ENCODE measurements at places on chromosomes 1 and 21.

DNA sequence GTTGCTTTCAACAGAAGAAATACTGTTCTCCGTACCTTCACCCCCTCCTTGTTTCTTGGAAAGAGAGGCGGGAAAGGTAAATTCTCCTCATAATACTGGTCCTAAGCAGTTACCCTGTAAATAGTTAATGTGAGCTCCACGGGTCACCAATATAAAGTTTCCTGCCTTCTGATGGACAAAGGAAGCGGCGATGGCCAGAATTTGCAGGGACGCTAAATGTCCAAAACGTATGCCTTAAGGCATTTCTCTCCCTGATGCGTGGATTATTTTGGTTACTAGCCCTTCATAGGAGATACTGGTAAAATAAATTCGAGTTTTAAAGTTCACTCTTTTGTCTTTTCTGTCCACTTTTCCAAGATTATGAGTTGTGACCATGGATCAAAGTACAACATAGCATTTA, 898 bp upstream of the PTGS2 start:
- DNase-seq = no peak

- no peak for DNase-seq
Measured at GRCh38 chr1:205013683-205014367, 29.2 kb upstream of the CNTN2 start.

DNA sequence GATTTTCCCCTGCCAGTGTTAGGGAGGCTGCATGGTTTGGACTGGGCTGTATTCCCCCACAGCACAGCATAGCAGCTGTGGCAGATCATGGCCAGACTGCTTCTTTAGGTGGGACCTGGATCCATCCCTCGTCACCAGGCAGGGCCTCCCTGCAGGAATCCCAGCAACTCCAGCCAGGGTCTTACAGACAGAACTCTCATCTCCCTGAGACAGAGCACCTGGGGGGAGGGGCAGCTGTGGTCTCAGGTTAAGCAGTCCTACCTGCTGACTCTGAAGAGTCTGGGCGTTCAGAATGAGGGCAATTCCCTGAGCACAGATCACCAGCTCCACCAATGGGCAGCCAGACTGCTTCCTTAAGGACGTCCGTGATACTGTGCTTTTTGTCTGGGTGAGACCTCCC, 47.9 kb upstream of the C1orf115 start:
- DNase-seq = no peak

DNA sequence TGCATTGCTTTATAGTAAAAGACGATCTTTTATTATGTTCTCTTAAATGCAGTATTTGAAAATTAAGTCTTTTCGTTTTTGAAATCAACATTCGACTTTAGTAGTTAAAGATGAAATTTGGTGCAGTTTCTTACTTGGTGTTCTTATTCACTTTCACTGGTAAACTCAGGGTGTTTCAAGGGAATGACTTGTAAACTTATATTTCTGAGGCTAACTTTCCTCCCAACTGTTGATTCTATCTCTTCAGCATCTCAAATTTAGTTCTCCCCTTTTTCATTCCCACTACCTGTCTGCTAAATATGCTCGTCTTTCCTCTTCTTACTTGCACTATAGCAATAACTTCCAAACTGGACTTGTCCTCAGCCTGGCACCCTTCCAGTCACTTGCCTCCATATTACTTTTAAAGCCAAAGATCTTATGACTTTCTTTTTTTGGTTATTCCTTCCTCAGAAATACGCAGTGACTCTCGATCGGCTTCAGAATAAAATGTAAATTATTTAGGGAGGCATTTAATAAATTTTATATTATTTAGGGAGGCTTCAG, 988 bp downstream of the SLC35A3 start:
- no peak for DNase-seq

DNA sequence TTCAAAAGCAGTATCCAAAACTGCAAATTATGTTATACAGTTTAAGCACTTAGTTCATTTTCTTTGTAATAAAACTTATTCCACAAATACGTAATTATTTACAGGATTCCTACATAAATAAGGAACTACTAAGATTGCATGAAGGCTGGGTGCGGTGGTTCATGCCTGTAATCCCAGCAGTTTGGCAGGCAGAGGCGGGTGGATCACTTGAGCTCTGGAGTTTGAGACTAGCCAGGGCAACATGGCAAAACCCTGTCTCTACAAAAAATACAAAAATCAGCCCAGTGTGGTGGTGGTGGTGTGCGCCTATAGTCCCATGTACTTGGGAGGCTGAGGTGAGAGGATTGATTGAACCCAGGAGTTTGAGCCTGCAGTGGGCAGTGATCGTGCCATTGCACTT, 69.3 kb downstream of the POU2F1 start:
- DNase-seq = no peak

DNA sequence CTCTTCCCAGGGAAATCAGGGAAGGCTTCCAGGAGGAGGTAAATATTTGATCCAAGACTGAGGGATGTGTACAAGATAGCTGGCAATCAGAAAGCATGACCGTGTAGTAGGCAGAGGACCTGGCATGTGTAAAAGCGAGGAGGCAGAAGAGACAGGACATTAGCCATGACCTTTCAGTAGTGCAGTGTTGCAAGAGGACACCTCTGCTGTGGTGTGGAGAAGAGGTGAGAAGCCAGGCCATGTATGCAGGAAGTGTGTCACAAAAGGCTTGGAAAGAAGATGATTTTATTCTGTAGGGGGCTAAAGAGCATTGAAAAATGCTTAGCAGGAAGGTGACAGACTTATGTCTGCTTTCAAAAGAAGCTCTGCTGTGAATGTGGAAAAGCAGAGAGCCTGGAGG, 381.0 kb downstream of the ZP4 start:
- DNase-seq = no peak

GRCh38 chr1:61782771-61783170, 40.5 kb downstream of the PATJ start:
- DNase-seq = peak; percentile 41

DNA sequence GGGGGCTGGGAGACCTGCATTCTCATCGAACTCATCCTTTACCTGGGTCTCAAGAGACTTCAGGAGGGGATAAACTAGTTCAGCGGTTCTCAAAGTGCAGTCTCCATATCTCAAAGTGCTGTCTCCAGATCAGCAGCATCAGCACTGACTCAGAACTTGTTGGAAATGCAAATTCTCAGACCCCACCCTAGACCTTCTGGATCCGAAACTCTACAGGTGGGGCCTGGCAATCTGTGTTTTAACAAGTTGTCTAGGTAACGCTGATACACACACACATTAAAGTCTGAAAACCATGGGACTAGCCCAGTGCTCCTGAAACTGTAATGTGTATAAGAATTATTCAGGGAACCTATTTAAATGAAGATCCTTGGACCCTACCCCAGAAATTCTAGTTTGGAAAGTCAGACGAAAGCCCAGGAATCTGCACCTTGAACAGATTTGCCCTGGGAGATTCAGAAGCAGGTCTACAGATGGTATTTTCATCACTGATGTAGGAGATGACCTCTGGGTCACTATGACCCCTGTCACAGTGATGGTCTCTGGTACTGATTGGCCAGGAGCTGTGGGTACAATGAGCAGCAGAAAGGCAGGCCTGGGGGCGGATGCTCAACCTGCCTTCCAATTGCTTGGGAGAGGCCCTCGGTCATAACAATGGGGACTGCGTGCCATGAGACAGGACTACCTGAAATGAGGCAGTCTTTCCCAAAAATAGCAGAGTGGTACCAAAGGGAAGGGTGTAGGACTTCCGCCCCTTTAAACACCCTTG, 127.2 kb downstream of the FAM78B start:
- no peak for DNase-seq

DNA sequence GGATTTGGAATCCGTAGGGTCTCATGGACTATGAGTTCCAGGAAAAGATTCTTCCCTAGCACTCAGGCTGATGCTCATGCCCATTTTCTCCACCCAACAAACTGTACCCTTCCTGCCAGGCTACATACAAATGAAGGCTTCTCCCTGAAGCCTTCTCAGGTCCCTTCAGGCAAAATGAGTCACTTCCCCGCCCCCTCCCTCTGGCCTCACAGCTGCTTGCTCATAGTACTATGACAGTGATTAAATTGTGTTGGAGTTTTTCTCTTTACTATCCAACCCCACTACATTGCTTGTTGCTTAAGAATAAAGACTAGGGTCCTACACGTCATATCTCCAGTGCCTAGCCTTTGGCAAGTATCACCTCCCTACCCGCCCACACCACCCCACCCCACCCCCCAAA, 207.6 kb upstream of the NFIA start:
- DNase-seq = no peak

- no peak for DNase-seq
Measured at GRCh38 chr1:11373895-11374747, 101.1 kb downstream of the UBIAD1 start.

DNA sequence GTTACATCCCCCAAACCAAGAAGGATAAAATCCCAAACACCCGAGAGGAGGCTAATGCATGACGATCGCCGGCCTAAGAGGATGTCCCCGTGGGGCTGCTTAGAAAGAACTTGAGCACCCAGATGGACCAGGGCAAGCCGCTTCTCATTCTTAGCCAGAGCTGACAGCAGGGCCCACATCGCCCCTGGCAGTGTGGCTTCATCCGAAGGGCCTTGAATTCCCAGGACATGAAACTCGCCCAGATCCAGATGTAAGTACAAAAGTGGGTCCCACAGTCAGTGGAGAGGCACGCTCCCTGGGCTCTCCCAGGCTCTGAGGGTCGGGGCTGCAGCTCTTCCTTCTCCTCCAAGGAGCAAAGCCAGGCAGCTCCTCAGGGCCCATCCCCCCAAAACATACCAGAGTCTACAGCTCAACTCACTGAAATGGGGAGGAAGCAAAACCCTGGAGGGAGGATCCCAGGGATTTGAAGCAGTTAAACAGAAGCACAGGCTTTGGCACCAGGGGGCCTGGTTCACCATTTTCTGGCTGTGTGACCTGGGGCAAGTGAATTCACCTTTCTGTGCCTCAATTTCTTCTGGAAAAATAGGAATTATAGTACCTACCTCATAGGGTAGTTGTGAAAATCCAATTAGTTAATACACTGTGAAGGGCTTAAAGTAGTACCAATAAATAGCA, 85.6 kb downstream of the MAN1C1 start:
- no peak for DNase-seq

- no peak for DNase-seq
Measured at GRCh38 chr1:197441999-197442414, 174.0 kb downstream of the CRB1 start.
